NCI-H2081 (cell line): ENCODE measurements at places on chromosomes 7 and 10.

DNA sequence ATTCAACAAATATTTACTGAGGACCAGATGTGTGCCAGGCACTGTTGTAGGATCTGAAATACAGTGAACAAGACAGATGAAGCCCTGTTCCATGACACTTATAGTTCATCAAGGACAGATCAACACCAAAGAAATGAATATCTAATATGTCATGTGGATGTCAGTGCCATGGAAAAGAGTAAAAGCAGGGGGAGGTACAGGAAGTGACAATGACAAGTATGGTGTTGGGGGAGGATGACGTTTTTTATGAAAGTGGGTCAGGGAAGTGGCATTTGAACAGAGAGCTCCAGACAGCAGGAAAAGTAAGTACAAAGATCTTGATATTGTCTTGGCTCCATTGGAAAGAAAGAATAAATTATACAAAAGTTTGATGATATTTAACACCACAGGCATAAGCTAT is 7.0 kb upstream of the SFMBT2 start:
- DNase-seq, result no peak

GRCh38 chr7:83178066-83178465 is 15.4 kb upstream of the PCLO start:
- peak; percentile 29 for DNase-seq

DNA sequence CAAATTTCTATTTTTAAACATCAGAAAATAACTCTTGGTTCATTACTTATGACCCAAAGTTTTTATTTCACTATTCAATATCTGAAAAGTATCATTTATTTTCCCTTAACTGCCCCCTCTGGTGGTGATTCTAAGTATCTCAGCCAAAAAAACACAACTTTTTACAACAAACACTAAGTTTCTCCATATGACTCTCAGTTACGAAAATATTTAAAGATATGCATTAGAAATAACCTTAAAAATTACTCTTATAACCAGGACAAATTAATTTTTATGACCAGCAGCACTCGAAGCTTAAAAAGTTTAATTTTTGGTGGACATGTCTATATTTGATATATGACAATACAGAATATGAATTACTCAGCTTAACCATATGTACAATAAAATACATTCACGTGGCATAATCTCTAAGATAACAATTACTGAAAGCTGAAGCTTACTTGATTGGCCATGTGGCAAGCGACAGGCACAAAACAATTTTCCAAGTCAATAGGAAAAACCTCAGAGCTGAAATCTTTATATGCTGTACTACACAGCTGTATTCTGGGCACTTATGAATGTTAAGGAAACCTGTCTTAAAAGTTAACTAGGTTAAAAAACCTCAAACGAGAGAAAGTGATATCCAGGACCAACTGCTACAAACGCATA is 2.3 kb downstream of the HNRNPA2B1 start:
- peak; percentile 41 for DNase-seq

DNA sequence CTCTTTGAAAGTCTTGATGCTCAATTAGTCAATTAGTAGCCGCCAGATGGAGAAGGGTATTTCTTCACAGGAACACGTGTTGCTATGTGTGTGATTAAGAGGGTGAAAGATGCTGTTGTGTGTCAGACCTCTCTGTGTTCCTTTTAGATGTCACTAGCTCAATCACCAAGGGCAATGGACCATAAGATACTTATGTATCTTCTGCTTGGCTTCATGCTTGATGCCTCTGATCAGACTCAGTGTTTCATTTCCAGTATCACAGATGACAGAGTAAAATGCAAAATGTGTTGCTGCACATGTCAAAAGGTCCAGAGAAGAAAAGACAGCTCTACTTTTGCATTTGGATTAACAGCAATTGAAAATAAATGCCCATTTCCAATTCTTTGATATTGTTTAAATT is 865.9 kb downstream of the CNTNAP2 start:
- no peak for DNase-seq

GRCh38 chr10:3825862-3826351 is 40.9 kb upstream of the KLF6 start:
- no peak for DNase-seq

DNA sequence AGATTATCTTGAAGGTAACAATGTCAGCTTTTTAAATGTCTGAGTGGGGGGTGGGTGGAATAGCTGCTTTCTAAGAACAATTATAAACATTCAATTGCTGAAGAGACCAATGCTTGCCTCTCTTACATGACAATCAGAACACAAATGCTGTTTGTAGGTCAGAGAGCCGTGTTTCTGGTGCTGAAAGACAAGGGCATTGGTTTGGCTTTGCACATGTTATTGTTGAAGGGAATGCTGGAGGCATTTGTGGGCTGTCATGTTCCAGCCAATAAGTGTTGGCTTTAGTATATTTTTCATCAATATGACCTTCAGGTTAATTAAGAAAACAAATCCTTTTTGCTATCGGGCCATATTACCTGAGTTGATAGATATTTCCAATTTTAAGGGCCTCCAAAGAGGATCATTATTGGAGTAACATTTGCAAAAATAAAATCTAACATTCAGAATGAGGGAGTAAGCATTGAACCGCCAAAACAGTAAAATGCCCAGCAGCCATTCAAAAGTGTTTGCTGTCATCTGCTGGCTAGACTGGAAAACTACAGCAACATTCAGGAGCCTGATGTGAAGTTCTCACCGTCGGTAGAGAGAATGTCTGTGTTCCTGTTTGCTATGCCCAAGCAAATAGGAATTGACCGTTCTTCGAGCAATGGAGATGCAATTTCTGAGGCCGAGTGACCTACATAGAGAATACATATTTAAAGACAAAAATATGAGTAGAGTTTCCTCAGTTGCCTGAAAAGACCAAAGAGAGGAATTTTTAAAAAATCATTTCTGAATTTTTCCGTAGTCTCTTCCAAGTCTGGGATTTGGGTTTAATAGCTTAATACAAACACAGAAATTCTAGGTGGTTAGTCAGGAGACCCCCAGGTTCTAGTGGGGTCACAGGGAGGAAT is 118.9 kb downstream of the APBB1IP start:
- peak; percentile 35 for DNase-seq

DNA sequence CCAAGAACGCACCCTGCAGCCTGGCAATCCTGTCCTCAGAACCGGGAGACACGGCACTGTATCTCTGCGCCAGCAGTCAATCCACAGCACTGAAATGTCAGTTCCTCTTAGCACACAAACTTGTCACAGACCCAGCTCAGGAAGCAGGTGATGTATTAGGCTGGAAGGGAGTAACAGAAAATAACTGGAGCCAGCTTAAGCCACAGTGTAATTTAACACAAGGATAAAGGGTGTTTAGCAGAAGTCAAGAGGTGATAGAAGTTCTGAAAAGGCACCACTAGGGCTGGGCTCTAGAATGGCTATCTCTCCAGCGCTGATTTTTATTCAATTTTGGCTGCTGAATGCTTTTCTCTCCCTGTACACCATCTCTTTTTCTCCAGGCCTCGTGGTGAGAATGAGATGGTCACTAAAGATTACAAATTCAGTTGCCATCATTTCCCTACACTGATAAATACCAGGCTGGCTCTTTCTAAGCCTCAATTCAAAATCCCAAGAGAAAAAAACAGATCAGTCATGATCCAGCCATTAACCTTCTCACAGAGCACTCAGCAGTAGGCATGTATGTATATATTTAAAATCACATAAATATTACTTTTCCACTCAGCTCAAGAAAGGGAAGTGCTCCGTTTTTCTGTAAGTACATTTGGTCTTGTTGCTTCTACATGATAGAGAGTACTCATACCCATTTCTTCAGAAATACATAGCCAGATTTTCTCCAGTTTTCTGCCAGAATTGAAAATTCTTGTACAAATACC is 102.7 kb upstream of the PRSS1 start:
- DNase-seq, result no peak

DNA sequence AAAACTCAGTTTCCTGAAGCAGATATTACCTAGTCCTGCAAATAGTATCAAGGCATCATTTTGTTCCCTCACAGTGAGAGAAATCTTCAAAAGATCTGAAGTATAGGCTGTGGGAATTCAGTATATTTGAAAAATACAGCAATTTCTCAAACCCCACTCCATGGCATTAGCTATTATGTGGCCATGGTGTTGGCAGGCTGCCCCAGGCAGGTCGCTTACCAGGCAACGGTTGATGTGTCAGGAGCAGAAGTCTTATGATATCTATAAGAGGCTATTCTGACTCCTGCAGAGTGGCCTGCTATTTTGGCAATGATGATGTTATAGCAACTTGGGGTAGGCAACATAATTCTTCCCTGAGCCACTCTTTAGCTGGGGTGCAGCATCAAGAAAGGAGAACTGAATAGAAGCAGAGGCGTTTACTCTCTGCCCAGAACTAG is 187.9 kb downstream of the PLXDC2 start:
- DNase-seq, result no peak

- DNase-seq, result peak; percentile 52
Measured at GRCh38 chr10:72088889-72089575, 681 bp upstream of the SPOCK2 start.

DNA sequence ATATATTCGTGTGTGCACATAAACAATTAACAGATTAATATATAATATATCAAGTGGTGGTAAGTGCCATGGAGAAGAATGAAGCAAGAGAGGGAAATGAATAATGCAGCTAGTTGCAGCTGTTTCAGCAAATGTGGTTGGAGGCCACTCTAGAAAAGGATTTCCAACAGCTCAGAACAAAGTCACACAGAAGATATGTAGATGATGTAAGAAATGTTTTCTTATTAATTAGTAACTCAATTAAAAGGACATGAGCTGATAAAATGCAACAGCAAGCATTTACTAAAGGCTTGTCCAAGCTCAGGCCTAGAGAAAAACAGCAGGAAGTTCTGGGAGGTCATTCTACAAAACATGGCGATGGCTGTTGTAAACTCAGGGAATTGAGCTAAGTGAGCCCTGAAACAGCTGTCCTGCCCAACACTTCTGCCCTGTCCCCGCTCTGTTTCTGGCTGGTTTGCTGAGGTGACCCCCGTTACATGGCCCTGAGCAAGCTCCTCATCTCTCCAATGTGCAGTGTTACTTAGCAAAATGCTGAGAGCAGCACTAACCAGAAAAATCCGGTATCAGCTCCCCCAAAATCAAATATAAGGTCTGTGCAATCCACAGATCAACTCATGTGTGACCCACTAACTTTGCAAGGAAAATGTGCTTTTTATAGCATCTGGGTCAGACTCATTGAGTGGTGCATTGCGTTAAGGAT is 23.4 kb upstream of the C10orf67 start:
- no peak for DNase-seq

DNA sequence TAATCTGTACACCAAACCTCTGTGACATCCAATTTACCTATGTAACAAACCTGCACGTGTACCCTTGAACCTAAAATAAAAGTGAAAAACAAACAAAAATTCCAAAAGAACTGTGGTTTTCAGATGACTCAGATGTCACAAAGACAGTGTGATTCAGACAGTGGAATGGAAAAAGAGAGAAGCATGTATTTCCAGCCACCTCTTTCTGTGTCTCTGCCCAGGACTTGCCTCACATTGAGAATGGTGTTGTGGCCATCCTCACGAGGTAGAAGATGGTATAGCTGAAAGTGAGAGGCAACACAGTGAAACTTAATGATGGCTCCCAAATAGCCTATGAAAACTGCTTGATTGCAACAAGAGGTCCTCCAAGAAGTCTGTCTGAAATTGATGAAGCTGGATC is 78.0 kb downstream of the ARL5B start:
- no peak for DNase-seq

DNA sequence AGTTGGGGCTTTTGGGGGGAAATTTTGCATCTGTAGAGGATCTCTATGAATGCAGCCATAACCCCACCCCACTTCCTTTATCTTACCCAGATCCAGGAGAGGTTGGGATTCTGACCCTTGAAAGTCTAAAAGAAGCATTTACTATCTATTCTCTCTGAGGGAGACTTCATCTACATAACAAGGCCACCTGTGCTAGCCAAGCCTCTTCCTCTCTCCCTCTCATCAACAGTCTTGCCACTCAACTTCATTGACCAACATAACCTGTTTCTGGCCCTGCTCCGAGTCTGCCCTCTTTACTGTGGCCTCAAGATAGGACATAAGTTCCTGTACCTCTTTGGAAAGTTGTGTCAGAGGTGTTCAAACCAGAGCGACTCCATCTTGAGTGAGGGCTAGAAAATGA is 19.4 kb downstream of the TUBAL3 start:
- DNase-seq, result no peak

GRCh38 chr7:79308192-79308591 is 145.3 kb downstream of the MAGI2 start:
- DNase-seq, result no peak

DNA sequence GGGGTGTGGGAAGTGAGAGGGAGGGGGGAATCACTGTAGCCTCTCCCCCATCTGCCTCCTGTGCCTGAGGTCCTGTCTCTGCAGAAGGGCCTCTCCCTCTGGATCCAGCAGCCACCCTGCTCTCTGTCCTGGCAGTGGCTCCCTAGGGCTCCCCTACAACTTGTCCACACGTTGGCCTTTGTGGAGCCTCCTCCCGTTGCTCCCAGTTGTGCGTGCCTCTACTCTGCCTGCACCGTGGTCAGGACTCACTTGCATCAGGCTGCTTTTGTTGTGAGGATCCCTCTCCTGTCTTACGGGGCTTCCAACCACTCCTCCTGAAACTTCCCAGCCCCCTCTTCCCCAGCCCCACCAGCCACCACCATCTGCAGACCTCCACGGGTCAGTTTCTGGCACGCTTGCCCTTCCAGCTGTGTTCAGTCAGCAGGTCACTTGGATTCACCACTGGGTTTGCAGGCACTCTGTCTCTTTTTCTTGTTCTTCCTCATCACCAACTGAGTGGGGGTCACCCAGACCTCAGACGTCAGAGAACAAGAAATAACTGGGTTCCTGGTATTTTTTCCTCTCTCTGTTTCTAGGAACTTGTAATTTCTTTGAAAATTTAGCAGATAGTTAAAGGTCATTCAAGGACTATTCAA is 62.3 kb downstream of the RAMP3 start:
- no peak for DNase-seq

DNA sequence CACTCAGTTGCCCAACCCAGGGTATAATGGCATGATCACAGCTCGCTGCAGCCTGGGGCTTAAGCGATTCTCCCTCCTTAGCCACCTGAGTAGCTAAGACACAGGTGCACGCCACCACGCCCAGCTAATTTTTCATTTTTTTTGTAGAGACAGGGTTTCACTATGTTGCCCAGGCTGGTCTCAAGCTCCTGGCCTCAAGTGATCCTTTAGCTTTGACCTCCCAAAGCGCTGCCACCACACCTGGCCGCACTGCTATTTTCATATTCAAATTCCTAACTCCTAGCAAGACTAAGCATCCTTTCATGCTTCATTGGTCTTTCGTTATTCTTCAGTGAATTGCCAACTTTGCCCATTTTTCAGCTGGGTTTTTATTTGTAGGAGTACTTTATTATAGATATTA is 30.4 kb upstream of the DAGLB start:
- DNase-seq, result no peak

GRCh38 chr7:15682751-15683245 is 3.7 kb downstream of the MEOX2 start:
- no peak for DNase-seq

GRCh38 chr7:1618475-1618874 is 48.6 kb upstream of the PSMG3 start:
- DNase-seq, result no peak

- peak; percentile 66 for DNase-seq
Measured at GRCh38 chr10:127462643-127463295, 86.3 kb upstream of the NPS start.
